K562 (cell line): ENCODE measurements at places on chromosomes 4 and X. TPM values are rescaled to one million over a fixed set of nuclear protein-coding genes. Genes with fewer than 3 reads are reported as not detected.

Gene PRSS12
- total RNA-seq: 0.13 TPM in 1 of 2 replicates, not detected in the other

Gene FRAS1
- 0.07 and 0.11 TPM in 2 replicates for total RNA-seq

DNA sequence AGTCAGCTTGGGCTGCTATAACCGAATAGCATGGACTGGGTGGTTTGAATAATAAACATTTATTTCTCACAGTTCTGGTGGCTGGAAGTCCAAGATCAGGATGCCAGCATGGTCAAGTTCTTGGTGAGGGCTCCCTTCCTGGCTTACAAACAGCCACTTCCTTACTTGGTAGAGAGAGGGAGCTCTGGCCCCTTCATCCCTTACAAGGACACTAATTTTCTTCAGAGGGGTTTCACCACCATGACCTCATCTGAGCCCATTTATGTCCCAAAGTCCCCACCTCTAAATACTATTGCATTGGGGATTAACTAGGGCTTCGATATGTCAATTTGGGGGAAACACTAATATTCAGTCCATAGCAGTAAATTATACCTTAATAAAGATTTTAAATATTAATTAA, 61.8 kb downstream of the CLNK start:
- H3K4me3 ChIP-seq: no peak overlapping the region
- H3K4me1 ChIP-seq: no peaks in the 10 kb centered on the region
- no peaks in the 10 kb centered on the region for H3K27me3 ChIP-seq
- no peak for DNase-seq

- H3K27me3 ChIP-seq: peaks cover 22% of the 10 kb centered on the region
- H3K4me3 ChIP-seq: no peak overlapping the region
- no peak overlapping the region for H3K27ac ChIP-seq
- peak; percentile 15 for DNase-seq
Observed at GRCh38 chr4:151324752-151325110, 674 bp downstream of the SH3D19 start.

- H3K4me3 ChIP-seq: no peak overlapping the region
- no peak for DNase-seq
- H3K27me3 ChIP-seq: no peaks in the 10 kb centered on the region
- no peak overlapping the region for H3K27ac ChIP-seq
- H3K4me1 ChIP-seq: no peaks in the 10 kb centered on the region
- H3K36me3 ChIP-seq: no peaks in the 10 kb centered on the region
Observed at GRCh38 chrX:100895365-100896075, 21.4 kb upstream of the NOX1 start.

DNA sequence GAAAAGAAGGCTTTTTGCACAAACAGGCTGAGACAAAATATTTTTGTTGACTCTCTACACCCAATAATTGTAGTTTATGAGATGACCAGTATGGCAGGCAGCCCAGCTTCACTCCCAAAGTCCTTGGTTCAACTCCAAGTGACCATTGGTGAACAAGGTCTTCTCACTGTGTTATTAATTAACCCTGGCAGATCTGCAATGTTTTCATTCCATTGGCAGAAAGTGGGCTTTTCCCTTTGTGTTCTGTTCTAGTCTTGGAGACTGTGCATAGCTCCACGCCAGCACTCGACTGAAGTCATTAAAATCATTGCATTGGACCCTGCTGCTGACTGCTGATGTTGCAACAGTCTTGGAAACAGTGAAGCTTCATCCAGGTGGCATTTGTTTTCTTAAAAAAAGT, 277.3 kb upstream of the HAND2 start:
- no peak overlapping the region for H3K4me3 ChIP-seq
- no peaks in the 10 kb centered on the region for H3K36me3 ChIP-seq
- H3K4me1 ChIP-seq: no peaks in the 10 kb centered on the region
- no peaks in the 10 kb centered on the region for H3K27me3 ChIP-seq
- DNase-seq: no peak
- H3K27ac ChIP-seq: no peak overlapping the region

- no peaks in the 10 kb centered on the region for H3K27me3 ChIP-seq
- no peak for DNase-seq
- no peaks in the 10 kb centered on the region for H3K4me1 ChIP-seq
- no peaks in the 10 kb centered on the region for H3K36me3 ChIP-seq
- H3K4me3 ChIP-seq: no peak overlapping the region
Observed at GRCh38 chrX:7950865-7951264, 23.7 kb upstream of the PNPLA4 start.

GRCh38 chr4:153465615-153466080, 512 bp upstream of the TMEM131L start:
- peak overlapping the region; percentile 86 for H3K27ac ChIP-seq
- peak overlapping the region; percentile 39 for H3K4me3 ChIP-seq
- DNase-seq: peak; percentile 56
- H3K4me1 ChIP-seq: peaks cover 40% of the 10 kb centered on the region
- H3K36me3 ChIP-seq: peaks cover 19% of the 10 kb centered on the region; the same call in 2 of the 3 replicates
